NCI-H1048 (cell line): ENCODE measurements at places on chromosomes 3 and 15.

- peak; percentile 46 for DNase-seq
Measured at GRCh38 chr3:148873270-148873927, 8.3 kb downstream of the CPA3 start.

- no peak for DNase-seq
Measured at GRCh38 chr15:33915571-33916407, 52.5 kb upstream of the CHRM5 start.

GRCh38 chr3:60743631-60744164 lies 507.6 kb downstream of the FHIT start:
- DNase-seq: no peak

DNA sequence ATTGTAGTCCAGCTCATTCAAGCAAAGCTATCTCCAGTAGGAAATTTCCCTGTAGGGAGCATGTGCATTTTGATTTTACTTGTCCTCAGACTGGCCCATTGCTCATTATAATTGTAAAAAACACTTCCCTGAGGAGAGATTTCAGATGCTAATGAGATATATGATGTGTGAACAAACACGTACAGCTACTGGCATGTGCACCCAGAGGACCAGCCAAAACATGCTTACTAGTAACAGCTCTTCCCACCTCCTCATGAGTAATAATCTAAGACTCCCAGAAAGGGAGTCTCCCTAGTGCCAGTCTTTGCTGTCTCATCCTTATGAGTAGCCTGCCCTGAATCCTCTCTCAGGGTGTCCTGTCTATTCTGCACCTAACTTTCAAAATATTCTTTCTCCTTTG lies 43.4 kb downstream of the FBXO22 start:
- no peak for DNase-seq

- DNase-seq: no peak
Measured at GRCh38 chr3:69878254-69878653, 121.3 kb upstream of the SAMMSON start.
